ENCODE measurements at places on chromosomes 1 and 21.

- DNase-seq: no peak
Observed at GRCh38 chr1:201591981-201592380, 53.1 kb downstream of the NAV1 start.

DNA sequence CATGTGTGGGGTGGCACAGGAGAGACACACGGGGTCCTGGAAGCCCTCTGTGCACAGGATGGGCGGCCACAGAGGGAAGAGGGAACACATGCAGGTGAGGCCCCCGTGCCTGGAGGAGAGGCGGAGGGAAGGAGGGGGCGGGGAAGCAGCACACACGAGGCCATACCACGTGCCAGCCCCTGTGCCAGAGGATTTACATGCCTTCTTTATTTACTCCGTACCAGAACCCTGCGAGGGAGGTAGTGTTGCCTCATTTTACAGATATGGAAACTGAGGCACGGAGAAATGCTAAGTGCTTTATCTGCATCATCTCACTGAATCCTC lies 56.1 kb downstream of the ARHGEF10L start:
- no peak for DNase-seq

DNA sequence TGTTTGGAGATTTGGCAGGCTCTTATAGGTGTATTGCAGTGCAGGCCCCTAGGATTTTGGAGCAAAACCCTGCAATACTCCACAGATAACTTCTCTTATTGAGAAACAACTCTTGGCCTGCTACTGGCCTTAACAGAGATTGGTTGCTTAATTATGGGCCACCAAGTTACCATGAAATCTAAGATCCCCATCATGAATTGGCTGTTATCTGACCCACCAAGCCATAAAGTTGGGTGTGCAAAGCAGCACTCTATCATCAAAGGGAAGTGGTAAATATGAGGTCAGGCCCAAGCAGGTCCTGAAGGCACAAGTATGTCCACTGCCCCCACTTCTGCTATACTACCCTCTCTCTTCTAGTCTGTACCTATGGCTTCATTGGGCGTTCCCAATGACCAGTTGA lies 130.0 kb upstream of the TNFSF4 start:
- no peak for DNase-seq

GRCh38 chr21:38958940-38959691 lies 153.4 kb downstream of the ETS2 start:
- no peak for DNase-seq

DNA sequence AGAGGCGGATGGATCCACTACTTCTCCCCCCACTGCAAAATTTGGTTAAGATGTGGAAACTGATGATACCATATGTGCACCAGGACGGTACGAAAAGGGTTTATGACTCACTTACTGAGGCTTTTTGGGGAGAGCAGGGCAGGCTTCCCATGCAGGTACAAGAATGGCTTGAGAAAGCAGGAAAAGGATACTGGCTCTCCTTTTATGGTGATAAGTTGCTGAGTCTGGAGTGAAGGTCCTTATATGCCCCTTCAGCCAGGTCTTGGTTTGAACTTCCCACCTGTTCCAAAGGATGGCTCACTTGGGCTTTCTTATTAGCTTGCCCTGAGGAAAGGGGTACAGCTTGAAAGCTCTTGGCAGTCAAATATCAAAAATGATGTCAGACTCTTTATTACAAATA lies 23.1 kb downstream of the MPZL1 start:
- no peak for DNase-seq

DNA sequence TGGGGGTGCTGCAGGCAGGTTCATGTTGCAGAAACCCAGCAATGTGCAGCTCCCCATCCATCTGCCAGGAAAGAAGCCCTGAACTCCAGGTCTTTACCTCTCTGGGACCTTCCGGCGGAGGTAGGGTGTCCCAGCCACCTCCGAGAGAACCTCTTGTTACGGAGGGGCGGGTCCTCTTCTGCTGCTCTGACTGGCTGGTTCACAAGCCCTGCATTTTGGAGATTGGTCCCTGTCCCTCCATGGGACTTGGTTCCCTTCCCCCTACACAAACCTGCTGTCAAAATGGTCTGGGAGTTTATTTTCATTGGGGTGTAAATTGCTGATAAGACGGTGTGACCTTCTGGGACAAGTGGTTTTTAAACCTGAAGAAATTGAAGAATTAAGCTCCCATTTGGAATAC lies 8.0 kb upstream of the CELSR2 start:
- DNase-seq: no peak
